ENCODE measurements at places on chromosomes 12 and 14.

GRCh38 chr14:21068521-21069387, 1.4 kb upstream of the ARHGEF40 start:
- DNase-seq: peak; percentile 64

DNA sequence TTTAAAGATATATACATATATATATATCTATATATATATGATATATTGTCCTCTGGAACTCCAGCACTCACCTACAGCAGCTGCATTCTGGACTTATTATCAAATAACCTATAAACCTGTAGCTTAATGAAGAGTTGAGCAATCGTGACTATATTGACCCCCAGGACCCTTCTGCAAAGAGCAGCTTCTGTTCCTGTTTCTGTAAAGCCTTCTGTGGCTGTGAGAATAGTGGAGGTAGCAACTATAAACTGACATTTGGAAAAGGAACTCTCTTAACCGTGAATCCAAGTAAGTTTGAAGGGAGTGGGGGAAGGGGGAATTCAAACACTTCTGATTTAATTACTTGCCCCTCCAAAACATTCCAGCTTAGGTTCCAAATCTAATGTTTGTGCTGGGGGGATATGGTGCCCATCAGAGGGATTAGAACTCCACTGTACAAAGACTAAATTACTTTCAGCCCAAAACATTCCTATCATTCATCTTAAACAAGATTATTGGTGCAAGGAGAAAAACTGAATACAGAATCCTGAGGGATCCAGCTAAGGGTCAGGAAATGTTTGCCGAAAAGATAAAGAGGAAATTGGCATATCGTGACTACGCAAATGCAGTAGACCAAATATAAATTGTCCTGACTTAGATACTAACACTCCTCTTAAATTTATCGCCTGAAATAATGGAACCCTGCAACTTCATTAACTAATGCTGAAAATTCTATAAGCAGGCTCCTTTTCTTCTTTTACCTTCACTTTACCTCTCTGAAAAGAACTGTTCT, 106.1 kb downstream of the DAD1 start:
- DNase-seq: no peak

GRCh38 chr12:22034709-22035506, 11.1 kb upstream of the CMAS start:
- no peak for DNase-seq

DNA sequence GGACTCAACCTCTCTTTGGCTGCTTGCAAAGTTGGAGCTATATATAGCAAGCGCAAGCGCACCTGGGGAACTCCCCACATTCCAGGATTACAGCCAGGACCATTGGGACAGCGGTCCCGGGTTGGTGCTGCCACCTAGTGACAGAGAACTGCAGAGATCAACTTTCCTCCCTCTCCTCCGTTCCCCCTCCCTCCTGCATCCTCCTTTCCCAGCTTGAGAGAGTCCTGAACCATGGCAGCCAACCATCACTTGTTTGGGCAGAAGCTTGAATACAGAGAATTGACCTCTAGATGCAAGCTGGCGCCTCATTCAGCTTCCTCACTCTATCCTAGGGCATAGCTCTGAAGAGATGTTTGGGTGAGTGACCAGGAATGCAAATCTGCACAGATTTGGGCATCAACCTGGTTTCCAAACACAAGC, 17.4 kb upstream of the FLVCR2 start:
- peak; percentile 51 for DNase-seq

- peak; percentile 39 for DNase-seq
These were observed 260.6 kb upstream of the GARIN6 start for GRCh38 chr12:99386907-99387306.

DNA sequence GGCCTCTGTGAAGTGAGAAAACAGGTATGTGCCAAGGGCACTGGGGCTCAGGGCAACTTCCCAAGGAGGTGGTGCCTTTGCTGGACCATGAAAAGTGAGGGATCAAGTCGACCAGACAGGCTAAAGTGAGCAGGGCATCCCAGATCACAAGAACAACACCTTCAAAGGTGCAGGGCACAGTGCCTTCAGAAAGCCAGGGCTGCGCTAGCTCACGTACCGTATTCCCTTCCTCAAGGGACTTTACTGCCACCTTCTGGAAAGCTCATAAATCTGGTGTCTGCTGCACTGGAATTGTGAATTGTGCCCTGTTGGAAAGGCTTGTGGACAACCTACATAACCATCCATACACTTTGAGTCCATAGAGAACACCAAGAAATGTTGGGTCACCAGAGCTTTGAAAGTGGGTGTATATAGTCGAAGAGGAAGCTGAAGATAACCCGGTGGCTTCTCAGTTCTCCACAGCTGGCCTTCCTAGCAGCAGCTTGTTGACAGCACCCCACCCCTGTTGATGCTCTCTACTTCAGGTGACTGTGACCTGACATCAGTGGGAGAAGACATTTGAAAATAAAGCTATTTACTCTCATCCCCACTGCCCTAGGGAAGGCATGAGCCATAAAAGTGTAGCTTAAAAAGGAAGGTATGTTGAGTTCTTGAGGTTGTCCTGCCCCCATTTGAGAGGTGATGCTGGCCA, 24.5 kb downstream of the FIGNL2 start:
- peak; percentile 75 for DNase-seq

GRCh38 chr14:81268016-81268416, 47.3 kb upstream of the GTF2A1 start:
- DNase-seq: peak; percentile 7

DNA sequence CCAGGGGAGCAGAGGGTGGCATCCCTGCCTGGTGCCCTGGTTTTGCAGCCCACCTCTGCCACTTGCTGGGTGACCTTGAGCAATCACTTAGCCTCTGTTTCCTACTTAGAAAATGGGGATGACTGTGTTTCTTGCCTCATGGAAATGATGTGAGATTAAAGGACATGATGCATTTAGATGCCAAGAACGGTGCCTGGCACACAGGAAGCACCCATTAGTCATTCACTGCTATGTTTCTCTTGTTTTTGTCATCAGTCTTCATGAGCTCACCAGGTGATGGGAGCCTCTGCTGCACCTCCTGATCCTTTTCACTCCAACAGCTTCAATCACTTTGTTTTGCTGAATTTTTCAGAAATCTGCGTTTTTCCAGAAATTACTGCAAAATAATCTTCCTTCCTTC, 23.6 kb upstream of the ATF1 start:
- DNase-seq: no peak

- DNase-seq: no peak
These were observed 11.8 kb upstream of the OTUB2 start for GRCh38 chr14:94014382-94014781.

DNA sequence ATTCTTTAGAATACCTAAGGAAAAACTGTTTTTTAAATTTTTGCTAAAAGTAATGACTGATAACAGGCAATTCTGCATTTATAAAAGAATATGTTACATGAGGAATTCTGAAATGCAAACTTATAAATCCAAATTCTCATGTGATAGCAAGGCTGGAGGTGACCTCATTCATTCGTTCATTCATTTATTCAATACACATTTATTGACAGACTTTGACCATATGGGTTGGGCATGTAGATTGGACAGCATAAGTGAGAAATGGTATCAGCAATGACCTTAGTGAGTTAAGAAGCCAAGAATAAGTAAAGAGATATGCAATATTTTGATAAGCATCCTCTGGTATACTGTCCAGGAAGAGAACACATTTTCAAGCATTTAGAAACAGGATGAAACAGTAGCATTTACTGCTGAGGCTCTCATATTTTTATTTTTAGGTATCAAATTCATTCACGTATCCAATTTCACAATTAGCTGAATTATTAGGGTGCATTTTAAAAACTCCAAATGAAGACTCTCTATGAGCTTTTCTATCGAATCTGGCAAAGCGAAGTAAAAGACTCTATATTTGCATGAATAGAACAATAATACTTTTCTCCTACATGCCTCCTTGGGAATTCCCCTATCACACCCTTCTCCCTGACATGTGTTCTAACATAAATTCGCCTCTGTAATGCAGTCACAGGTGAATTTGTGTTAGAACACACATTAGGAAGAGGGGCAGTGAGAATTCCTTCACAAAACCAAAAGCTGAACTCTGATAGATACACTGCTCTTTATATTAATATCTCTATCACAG, 49.9 kb downstream of the PEBP1 start:
- no peak for DNase-seq

DNA sequence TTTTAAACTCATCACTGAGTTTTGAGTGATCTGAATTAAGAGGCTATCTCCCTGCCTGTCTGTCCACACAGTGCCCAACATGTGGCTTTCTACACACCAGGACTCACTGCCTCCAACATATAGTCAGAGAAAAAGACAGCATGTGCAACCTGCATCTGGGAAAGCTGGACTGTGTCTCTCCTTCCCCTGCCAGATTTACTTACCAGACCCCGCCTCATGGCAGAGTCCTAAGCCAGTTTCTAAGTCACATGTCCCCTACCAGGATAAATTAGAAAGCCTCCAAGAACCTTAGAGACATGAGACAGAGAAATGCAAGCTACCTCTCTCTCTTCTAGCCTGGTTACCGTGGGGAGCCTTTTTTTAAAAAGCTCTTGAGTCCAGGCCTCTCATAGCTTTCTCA, 2.7 kb upstream of the HDAC7 start:
- DNase-seq: no peak

GRCh38 chr14:78595797-78596196, 425.6 kb downstream of the NRXN3 start:
- peak; percentile 16 for DNase-seq

- no peak for DNase-seq
These were observed 7.9 kb upstream of the RFLNA start for GRCh38 chr12:124286971-124287370.

DNA sequence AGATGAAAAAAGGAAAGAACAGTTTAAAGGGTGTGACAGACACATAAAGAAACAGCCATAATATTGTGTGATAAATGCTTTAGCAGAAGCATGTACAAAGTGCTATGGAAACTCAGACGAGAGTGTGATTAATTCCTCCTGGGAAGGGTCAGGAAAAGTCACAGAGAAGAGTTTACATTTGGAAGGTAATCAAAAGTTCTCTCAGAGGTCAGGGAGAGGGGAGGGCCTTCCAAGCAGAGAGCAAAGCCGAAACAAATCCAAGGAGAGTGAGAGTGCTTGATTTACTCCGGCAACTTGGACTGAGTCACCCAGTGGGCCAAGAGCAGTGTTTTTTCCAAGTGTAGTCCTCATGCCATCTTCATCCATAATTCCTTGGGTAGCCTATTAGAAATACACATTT, 108.3 kb downstream of the IGF1 start:
- no peak for DNase-seq

GRCh38 chr14:59309291-59309900, 120.9 kb downstream of the DAAM1 start:
- DNase-seq: no peak

Data from fibroblast of skin of back (primary cell).